NCI-H2081 (cell line): ENCODE measurements at places on chromosomes 2 and 18.

- no peak for DNase-seq
These were observed 279.2 kb upstream of the THSD7B start for GRCh38 chr2:136486115-136486514.

- no peak for DNase-seq
These were observed 61.1 kb upstream of the TFPI start for GRCh38 chr2:187615364-187615763.

DNA sequence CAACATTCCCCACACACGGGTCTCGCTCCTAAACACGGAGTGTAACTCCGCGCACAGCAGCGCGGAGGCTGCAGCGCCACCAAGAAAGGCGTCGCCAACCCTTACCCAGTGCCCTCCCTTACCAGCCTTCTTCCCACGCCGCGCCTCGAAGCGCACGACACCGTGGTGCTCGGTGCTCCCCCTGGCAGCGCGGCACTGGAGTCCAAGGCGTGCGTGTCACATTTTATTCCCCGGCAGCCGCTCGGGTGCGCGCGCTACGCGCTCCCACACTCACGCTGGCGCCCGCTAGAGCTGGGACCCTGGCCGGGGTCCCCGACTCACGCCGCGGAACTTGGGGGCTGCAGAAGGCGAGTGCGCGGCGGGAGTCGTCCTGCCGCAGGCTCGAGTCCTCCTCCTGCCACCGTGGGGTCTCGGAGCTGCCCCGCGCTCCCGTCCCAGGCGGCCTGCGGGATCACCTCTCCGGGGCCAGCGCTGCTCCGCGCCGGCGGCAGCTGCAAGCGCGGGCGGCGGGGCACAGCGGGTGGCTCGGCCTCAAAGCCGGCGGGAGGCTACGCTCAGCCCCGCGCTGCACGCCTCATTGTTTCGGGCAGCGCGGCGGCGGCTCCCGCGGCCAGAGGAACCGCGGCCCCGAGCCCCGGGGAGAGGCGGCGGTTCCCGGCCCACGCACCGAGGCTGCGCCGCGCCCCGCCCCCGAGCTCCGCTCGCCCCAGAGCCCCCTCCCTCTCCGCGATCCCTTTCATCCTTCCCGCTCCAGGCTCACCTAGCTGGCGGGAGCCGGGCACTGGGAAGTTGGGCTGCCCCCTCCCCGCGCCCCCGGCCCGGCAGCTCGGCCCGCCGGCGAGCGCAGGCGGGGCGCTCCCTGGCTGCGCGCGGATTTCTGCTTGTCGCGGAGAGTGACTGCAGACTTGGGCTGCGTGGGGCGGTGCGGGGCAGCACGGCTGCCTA is at the start of gene ST6GAL2:
TSS of gene ST6GAL2 (minus strand) at position 197 of the 945 bp plus-strand sequence. CDS start 42,190 bp downstream, outside the sequence.
- peak; percentile 63 for DNase-seq

GRCh38 chr2:145137211-145137610 is 617.3 kb upstream of the ZEB2 start:
- no peak for DNase-seq

GRCh38 chr2:197515315-197515738 is 539 bp upstream of the MOB4 start:
- peak; percentile 36 for DNase-seq

DNA sequence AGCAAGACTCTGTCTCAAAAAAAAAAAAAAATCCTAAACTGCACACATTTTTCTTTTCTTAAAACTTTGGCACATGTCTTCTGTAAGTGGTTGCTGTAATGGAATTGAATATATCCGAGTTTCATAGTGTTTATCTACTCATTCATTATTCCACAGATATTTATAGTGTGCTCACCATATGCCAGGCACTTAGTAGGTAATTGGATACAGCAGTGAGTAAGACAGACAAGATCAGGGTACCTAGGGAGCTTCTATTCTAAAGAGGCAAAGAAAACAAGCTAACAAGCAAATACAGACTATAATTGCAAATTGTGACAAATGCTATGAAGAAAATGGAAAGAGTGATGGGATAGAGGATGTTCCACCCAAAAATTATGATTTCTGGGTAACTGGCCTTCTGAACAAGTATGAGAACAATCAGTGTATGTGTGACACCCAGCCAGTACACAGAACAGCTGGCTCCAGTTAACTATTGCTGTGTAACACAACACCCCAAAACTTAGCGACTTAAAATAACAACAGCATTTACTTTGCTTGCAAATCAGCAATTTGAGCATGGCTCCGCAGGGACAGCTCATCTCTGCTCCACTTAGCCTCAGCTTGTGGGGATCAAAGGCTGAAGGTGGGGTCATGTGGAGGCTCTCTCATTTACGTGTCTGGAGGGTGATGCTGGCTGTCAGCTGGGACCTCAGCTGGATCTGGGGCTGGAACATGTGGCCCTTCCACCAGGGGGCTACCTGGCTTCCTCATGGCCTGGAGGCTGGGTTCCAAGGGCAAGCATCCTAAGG is 224.9 kb downstream of the INSIG2 start:
- no peak for DNase-seq

GRCh38 chr2:46964835-46965560 is 49.4 kb upstream of the MCFD2 start:
- no peak for DNase-seq

GRCh38 chr2:240284503-240285259 is 144.2 kb upstream of the OTOS start:
- no peak for DNase-seq

GRCh38 chr2:237557633-237558015 is 8.8 kb upstream of the PRLH start:
- no peak for DNase-seq

GRCh38 chr2:8364668-8365067 is 317.2 kb upstream of the ID2 start:
- no peak for DNase-seq

- peak; percentile 21 for DNase-seq
These were observed 587 bp downstream of the SUMO1 start for GRCh38 chr2:202237787-202238233.

DNA sequence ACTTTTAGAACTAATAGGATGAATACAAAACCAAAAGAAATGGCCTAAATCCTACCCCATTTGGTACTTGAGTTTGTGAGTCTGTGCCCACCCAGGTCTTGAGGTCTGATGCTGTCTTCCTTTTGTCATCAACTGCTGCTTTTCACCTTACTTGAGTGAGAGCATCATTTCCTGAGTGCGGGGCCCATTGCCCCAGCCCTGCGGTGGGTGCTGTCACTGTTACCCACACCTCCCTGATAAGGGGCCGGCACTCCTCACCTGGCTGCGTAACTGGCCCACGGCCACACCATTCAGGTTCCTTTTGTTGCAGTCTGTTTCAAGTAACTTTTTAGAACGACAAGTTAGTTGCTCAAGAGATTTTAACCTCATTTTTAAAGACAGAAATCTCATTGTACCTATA is 25.3 kb downstream of the RAB12 start:
- no peak for DNase-seq

- no peak for DNase-seq
These were observed 77.8 kb downstream of the FAM161A start for GRCh38 chr2:61775956-61776570.

DNA sequence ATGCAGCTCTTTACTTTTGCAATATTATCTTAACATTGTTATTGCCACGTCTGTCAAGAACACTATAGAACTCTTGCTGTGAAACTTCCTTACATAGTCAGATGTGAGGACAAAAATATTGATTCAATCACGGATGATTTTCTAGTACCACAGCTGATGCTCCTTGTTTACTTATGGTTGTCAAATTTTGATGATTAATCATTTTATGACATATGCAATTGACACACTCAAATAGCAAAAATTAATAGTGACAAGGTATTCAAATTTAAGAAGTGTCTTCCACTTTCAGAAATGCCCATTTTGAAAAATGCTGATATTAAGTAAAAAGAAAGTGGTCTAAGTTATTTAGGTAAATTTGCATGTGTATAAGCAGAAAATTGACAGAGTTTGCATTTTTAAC is 284.0 kb downstream of the CCDC102B start:
- DNase-seq, result no peak
